Activated effector memory CD4-positive, alpha-beta T cell treated with anti-CD3 and anti-CD28 coated beads, Interleukin-2, amount 50 U/mL, for 16 hours (primary cell): ENCODE measurements at places on chromosomes 2 and 18.

- DNase-seq, result no peak
Observed at GRCh38 chr2:56182420-56182819, 1.4 kb upstream of the CCDC85A start.

GRCh38 chr2:33448220-33448899, 28.1 kb upstream of the RASGRP3 start:
- no peak for DNase-seq

GRCh38 chr2:11744631-11745394, 1.6 kb upstream of the LPIN1 start:
- DNase-seq, result no peak

DNA sequence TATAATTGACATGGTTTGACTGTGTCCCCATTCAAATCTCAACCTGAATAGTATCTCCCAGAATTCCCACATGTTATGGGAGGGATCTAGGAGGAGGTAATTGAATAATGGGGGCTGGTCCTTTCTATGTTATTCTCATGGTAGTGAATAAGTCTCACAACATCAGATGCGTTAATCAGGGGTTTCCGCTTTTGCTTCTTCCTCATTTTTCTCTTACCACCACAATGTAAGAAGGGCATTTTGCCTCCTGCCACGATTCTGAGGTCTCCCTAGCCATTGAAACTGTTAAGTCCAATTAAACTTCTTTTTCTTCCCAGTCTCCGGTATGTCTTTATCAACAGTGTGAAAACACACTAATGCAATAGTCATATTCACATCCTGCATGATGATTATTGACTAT, 1073.3 kb upstream of the CDH2 start:
- no peak for DNase-seq
